ENCODE measurements at places on chromosomes 7 and 10. TPM values are rescaled to one million over a fixed set of nuclear protein-coding genes. Genes with fewer than 3 reads are reported as not detected.
A peak's percentile ranks its signal among the peaks of the same experiment; 100 is the strongest.

The PPP1R17 gene
- total RNA-seq: not detected

The CDHR1 gene
- total RNA-seq: not detected

The GPR22 gene
- not detected for total RNA-seq

The DNAJB6 gene
- total RNA-seq: 196 TPM

The LRRC18 gene
- total RNA-seq: 0.70 TPM

The WEE2 gene
- total RNA-seq: 0.03 TPM

The KLF6 gene
- total RNA-seq: 93.0 TPM

The PNLIPRP3 gene
- total RNA-seq: 0.13 TPM

The STEAP1B gene
- total RNA-seq: 0.08 TPM

The TUBAL3 gene
- total RNA-seq: not detected

The WNT2 gene
- total RNA-seq: not detected

The KRIT1 gene
- 32.0 TPM for total RNA-seq

The TDRD1 gene
- total RNA-seq: not detected

The KLLN gene
- 0.77 TPM for total RNA-seq

DNA sequence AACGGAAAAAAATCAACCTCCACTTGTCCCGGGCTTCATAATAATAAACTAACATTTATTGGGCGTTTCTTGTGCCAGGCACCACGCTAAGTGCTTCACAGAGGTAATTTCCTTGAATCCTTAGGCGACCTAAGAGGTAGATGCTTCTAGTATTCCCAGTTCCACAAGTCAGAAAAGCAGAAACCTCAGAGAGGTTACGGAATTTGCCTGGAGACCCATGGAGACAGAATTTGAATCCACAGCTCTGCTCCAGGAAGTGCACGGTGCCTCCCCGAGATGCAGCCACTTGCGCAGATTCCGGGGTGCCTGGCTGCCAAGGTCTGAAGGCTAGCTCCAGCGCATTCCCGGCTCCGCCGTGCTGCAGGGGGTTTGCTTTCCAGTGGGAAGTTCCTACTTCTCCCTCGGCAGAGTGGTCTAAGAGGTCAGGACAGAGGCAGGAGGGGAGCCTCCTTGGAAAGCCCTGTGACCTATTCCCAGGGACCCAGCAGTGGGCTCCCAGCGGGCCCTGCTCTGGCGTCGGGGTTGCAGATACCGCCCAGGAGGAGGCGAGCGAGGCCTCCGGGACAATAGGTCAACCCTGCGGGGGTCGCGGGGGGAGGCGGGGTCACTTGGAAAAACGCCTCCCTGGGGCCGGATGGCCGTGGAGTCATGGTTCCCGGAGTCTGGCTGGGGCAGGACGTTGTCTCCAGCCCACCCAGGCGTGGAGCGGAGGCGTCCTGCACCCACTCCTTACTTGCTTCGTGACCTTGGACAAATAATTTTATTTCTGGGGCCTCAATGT is 10.1 kb upstream of the NKX2-3 start:
- DNase-seq: no peak

DNA sequence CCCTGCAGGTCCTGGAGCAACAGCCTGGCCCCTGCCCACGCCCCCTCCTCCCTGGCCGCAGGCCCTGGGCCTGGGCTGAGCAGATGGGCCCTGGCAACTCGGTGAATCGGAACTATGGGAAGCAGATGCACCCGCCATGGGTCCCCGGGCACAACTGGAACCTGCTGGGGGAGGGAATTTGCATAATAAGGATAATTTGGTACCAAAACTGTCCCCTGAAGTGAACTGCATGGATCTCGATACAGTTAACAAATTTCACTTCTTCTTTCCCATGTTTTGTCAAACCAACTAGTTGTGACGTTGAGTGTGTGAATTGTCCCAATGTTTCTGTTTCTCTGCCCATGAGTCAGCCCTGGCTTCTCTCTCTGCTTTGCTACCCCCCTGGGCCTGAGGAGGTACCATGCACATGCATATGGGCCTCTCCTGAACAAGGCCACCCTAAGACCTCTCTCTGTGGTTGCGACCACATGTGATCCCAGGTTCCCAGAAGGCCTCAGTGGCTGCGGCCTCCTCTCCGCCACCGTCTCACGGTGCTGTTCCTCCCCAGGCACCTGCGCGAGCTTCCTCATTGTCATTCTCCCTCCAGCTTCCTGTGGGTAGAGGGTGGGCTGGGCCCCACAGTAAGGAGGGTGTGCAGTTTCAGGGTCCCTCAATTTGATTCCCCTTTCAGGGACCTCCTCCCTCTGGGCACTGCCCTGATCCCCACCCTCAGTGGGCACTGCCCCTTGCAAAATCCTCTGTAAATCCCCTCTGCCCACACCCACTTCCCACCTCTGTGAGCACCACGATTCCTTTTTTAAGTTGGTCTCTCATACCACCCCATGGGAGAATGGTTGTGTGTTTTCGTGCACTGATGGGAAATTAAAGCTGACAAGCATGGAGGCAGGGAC is 40.0 kb downstream of the FIGNL1 start:
- DNase-seq: no peak

DNA sequence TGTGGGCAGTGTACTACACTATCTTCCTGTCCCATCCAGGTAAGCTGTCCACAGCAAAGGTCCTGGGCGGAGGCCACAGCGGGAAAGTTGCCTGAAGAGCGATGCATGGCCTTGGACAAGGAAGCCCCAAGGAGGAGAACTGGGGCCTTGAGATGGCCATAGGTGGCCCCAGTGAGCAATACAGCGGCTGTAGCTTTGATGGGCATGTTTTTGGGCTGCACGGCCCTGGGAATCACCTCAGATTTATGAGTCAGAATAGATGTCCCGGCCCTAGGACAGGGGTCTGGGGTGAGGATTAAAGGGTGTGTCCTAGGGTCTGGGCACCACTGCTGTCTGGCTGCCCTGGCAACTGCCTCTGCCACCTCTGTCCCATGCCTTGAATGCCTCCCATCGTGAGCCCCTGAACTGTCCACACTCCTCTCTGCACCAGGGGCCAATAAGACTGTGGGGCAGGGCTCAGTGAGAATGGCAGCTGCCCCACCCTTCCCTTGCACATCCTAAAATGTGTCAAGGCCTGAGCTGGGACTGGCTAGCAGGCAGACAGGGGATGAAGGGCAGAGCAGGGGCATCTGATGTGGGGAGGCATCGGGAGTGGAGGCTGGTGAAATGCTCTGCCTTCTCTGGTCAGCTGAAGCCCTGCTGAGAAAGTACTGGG is 9.4 kb upstream of the IRF5 start:
- no peak for DNase-seq

- no peak for DNase-seq
These were observed 59.9 kb downstream of the PWWP2B start for GRCh38 chr10:132456881-132457280.

DNA sequence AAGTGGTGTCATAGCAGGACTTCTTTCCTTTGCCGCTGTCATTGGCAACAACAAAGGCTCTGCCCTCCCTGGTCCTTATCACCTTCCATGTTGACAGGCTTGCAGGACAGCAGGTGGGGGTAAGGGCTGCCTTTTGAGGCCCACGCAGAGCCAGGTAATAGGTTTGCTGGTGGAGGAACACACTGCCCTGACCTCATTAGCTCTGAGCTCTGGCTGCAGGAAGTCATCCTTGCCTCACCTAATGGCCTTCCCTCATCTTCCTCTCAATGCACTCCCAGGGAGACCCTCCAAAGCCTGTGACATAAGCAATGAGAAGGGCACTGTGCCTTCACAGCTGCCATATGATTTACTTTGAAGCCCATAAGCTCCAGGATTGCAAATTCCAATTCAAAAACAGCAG is 1205.2 kb upstream of the AUTS2 start:
- DNase-seq: no peak

GRCh38 chr10:17599089-17599488 is 18.1 kb downstream of the HACD1 start:
- peak; percentile 46 for DNase-seq

GRCh38 chr7:57342954-57343353 is 107.0 kb upstream of the ZNF716 start:
- DNase-seq: no peak

- DNase-seq: peak; percentile 61
These were observed 65.9 kb downstream of the ZNF467 start for GRCh38 chr7:149707448-149707886.

GRCh38 chr10:110355922-110356627 is 51.4 kb upstream of the SMNDC1 start:
- no peak for DNase-seq

DNA sequence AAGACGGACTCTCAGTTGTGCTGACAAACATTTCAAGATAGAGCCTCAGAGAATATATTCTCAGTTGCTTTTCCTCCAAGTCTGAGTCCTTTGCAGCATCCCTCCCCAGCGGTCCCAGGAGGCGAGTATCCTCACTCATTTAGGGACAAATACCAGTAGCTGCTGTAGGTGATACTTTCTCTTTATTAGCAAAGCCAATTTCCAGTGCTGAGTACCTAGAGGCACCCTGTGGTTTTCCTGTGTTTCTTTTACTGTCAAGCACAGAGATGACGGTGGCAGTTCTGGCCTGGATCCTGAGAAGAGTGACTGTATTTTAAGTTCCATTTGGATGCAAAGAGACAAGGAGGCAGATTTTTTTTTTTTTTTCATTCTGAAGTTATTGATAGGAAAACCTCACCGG is 1058.4 kb downstream of the SORCS3 start:
- no peak for DNase-seq

- peak; percentile 20 for DNase-seq
These were observed 109.3 kb downstream of the SORBS1 start for GRCh38 chr10:95451568-95452524.

GRCh38 chr7:107613948-107614347 is 33.9 kb downstream of the BCAP29 start:
- no peak for DNase-seq

DNA sequence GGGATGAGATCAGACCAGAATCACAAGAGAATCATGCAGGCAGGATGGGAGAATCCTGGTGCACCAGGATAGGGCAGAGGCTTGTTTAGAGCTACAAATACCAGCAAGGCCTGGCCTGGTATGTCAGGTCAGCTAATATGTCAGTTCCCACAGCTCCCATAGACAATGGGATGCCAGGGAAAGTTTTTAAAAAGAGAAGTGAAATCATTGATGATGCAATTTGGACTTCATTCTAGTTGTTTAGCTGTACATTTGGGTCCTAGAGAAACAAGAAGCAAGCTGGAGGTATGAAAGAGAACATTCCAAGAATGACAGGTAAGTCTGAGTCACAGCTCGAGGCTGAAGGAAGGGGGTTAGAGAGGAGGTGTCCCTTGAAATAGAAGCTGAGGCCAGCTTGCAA is 45.2 kb downstream of the GPR141 start:
- no peak for DNase-seq

DNA sequence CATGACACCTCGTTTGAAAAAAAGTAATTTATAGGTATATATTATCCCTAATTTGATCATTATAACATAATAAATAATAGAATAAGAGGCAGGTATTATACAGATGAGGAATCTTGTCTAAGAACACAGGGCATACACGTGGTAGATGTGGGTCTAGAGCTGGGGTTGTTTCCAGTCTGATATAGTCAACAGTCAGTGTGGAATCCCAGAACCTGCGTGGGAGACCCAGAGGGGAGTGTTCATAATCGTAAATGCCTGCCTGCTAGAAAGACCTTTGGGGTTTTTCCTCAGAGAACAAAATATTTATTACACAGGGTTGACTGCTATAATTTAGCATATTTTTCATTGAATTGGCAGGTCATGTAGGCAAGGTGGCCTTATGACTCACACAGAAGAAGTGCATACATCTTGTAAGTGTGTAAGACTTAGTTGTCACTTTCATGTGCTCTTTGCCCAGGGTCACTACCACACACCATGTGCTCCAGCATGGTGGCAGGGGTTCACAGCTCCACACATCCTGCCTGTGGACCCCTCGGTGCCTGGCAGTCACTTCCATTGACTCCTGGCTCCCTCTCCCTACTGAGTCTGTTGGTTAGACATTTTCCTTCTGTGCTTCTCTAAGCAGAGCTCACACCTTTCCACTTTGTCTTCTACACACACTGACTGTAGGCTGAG is 94.9 kb upstream of the IKZF1 start:
- no peak for DNase-seq

DNA sequence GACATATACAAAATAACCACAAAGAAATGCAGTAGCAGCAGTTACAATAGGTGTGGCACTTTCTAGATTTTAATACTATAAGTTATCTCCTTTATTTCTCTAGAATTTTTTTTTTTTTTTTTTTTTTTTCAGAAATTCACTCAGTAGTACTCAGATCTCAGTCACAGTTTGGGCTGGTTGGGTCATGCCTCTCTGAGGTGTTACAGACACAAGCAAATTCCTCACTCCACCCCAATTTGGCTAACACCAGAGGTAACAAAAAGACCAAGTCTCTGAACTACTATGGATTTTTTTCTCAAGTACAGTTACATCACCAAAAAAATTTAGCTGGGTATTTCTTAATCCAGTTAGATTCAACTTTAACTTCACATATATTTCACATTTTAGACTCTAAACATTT is 985.1 kb upstream of the LRRN3 start:
- no peak for DNase-seq

- no peak for DNase-seq
These were observed 94.9 kb downstream of the NXPH1 start for GRCh38 chr7:8528311-8528710.

DNA sequence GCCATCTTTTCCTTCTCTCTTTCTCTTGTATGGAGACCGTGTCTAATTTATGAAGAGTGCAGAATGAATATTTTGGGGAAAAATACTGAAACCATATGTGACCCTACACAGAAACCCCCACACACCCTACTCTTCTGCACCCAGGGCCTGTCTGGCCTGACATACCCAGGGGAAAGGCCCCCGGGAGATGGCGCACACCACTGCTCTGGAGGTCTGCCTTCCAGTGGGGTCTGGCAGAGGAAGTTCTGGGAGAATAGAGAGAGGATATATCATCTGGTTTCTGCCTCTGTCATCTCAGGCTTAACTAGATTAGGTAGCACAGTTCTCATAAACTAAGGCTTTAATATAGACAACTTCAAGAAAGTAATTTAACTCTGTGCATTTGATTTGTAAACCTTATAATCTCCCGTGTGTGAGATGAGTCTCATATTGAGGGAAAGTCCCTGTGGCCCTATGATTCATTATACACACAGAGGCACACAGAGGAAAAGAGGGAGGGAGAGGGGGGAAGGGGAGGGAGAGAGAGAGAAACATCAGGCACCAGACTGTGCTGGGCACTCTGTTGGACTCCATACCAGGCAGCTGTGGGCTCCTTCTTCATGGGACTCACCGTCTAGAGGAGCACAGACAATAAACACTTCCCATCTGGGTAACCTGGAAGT is 123.3 kb downstream of the AOAH start:
- DNase-seq: peak; percentile 77

DNA sequence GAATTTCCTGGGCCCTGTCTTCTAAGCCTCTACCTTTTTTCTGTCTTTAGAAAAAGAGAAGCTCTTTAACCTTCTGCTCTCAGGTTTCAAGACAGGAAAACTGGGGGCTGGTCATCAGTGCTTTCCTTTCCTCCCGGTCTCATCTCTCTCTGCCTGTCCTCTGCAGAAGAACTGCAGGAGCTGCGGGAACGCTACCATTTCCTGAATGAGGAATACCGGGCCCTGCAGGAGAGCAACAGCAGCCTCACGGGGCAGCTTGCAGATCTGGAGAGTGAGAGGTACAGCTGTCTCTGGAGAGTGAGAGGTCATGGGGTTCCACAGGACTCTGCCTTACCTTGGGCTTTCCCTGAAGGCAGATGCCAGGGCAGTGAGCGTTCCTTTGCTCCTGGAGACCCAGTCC is 12.7 kb downstream of the CCDC136 start:
- no peak for DNase-seq
